Osteoblast (primary cell): ENCODE measurements at places on chromosomes 12 and 14.

GRCh38 chr12:51717326-51717925 is 126.4 kb downstream of the SCN8A start:
- DNase-seq = no peak

GRCh38 chr12:13288501-13288900 is 92.0 kb downstream of the EMP1 start:
- no peak for DNase-seq

- DNase-seq = no peak
Observed at GRCh38 chr14:50577982-50578381, 18.0 kb downstream of the ATL1 start.

DNA sequence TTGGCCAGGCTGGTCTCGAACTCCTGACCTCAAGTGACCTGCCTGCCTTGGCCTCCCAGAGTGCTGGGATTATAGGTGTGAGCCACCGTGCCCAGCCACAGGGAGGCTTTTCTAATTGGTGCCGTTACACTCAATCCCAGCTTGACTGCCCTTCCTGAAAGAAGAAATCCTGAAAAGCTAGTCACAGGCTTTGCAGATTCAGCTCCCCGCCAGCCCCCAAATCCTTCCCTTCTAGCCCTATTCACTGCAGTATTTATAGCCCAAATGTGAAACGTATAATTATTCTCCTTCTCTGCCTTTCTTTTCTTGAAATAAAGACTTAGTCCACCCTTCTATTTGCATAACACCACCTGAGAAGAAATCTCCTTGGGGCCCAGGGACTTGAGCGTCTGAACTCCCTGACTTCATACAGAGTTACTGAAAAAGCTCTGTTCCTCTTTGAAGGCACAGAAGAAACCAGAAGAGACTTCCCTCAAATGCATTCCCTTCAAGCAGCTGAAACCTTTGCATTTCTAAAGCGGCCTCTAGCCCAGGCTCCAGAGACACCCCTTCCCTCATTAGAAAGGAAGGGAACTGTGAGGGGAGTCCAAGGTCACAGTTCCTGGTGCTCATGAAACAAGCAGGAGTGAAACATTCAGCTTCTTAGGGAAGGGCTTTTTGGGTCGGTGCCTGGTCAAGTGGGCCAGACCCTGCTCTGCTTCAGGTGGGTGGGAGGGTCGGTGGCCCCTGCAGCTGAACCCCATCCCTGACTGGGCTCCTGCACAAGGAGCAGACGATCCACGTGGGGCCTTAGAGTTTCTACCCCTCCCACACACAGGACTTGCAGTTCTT is 42.3 kb upstream of the BATF start:
- DNase-seq = no peak

DNA sequence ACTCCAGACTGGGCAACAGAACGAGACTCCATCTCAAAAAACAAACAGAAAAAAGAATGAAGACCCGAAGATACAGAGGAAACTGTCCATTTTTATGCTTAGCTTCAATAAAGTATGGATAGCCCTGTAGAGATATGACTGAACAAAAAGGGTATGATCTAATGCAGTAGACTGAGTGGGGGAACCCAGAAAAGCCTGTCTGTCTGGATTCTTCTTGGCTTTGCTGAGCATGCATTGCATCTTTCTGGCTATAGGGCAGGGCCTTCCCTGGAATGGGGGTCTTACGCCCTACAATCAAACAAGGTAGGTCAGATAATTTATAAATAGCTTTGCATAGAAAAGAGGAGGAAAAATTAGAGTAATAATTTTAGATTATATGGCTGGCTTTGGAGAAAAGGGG is 10.1 kb downstream of the MIA2 start:
- no peak for DNase-seq

DNA sequence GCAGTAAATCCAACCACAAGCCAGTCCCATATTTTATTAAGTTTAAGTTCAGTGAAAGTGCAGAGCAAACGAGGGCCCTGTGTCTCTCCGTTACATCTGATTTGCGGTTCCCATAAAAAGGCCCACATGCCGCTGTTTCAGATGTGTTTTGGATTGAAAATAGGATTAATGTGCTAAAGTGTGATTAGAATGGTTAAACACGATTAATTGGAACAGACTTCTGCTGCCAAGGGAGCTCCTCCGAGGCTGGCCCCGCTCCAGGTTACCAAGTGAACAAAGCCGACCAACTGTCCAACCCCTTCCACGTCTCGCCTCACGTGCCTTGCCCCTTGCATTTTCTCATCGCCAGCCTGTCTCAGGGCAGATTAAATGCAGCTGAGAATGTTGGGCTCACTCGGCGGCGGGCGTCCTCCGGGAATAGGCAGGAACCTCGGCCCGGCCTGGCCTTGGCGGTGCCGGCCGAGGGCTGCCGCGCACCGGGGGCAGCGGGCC is 166.5 kb upstream of the GSC start:
- DNase-seq = peak; percentile 65

GRCh38 chr14:20350282-20350681 is 6.8 kb downstream of the PARP2 start:
- no peak for DNase-seq

GRCh38 chr12:52715416-52715815 is 12.1 kb upstream of the KRT77 start:
- DNase-seq = no peak

DNA sequence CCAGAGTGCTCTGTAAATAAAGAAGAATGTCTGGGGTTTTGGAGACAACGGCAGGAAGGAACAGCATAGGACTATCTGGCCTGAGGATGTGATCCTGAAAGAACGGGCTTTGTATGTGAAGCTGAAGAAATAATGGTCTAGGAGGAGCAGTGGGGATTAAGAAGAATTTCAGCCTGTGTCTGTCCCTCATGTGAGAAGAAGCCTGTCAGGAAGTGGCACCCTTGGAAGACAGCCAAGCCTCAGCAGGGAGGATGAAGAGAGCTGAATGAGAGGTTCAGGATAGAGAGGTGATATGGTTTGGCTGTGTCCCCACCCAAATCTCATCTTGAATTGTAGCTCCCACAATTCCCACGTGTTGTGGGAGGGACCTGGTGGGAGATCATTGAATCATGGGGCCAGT is 56.9 kb upstream of the TCL1A start:
- DNase-seq = no peak

GRCh38 chr14:61753631-61754030 is 8.6 kb upstream of the SNAPC1 start:
- no peak for DNase-seq

GRCh38 chr14:66979101-66979974 is 209.9 kb upstream of the GARIN2 start:
- no peak for DNase-seq

- no peak for DNase-seq
Observed at GRCh38 chr12:74614426-74614825, 76.8 kb downstream of the ATXN7L3B start.
